ENCODE measurements at places on chromosomes 12 and 14.

GRCh38 chr12:116931665-116932064, 20.9 kb downstream of the FBXW8 start:
- no peak for DNase-seq

- peak; percentile 61 for DNase-seq
Measured at GRCh38 chr12:113422030-113422885, at the start of gene SDSL. SDSL (plus strand) TSS chr12:113422380; CDS start chr12:113427983, 5,603 bp downstream.

DNA sequence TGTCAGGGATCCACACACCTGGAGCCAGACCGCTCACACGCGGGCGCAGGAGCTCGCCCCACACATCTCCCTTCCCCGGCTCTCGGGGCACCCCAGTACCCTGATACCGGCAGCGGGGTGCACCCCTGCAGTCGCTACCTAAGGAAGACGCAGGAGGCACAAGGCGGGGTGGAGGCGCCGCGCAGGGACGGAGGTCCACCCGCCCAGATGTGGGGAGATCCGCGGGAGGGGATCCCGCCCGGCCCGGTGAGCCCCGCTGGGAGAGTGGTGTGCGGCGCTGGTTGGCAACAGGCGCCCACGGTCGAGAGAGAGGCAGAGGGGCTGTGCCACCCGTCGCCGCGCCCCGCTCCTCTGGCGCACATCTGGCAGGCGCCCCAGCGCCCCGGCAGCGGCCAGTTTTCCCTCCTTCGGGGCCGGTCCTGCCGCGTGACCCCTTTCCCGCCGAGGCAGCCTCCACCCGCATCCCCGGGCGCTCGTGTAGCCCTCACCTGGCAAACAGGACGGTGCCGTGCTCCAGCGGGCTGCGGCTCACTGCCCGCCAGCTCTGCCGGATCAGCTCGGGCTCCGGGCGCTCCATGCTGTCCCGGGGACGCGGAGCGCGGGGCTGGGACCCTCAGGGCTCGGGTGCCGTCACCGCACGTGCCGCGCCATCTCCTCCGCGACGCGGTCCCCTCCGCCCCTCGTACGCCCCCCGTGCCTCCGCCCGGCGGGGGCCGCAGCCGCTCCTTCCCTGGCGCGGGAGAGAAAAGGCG, 469 bp downstream of the NGB start:
- no peak for DNase-seq

GRCh38 chr12:131564845-131565244, 146.0 kb upstream of the SFSWAP start:
- DNase-seq, result no peak

DNA sequence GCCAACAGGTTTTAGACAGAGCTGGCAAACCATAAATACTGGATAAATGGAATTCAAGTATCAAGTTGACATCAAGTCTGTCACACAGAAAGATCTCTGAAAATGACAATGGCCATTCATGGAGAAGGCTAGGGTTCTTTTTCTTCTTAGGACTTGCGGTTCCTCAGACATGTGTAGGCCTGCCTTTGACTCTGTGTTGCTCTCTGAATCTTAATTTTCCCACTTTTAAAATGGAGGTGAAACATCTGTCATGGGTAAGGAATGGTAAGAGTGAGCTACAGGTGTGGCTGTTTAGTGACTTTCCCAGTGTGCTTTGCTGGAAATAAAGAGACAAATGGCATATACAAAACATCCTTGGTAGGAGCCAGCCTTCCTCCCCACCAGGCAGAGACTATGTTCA, 79.2 kb downstream of the PTCSC3 start:
- no peak for DNase-seq
